Endothelial cell of umbilical vein (primary cell): ENCODE measurements at places on chromosomes 5 and 9.
A peak's percentile ranks its signal among the peaks of the same experiment; 100 is the strongest.

GRCh38 chr9:116873937-116874914 lies 187.1 kb downstream of the TRIM32 start:
- DNase-seq: no peak

DNA sequence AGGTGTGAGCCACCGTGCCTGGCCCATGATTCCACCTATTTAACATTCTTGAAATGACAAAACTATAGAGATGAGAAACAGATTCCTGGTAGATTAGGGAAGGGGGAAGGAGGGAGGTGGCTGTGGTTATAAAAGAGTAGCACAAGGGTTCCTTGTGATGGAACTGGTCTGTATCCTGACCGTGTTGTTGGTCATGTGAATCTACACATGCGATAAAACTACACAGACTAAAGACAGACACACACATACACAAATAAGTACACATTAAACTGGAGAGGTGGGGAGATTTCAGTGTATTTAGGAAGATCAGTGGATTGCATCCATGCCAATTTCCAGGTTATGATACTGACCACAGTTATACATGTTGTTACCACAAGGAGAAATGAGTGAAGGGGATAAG lies 60.9 kb downstream of the RNF130 start:
- no peak for DNase-seq

DNA sequence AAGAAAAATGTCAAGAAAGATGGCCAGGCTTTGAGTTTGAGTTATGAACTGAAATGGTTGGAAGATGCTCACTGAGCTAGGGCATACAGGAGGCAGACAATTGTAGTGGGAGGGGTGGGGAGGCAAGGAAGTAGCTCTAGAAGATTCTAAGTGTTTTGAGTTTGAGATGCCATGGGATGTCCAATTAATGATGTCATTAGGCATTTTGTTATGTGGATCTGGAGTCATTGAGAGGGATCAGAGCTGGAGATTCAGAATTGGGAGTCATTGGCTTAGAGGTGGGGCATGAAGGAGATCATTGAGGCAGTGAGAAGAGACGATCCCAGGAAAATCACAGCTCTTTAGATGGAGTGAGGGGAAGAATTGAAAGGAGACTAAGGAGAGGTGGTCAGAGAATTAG lies 111.5 kb upstream of the ZNF618 start:
- DNase-seq: no peak

DNA sequence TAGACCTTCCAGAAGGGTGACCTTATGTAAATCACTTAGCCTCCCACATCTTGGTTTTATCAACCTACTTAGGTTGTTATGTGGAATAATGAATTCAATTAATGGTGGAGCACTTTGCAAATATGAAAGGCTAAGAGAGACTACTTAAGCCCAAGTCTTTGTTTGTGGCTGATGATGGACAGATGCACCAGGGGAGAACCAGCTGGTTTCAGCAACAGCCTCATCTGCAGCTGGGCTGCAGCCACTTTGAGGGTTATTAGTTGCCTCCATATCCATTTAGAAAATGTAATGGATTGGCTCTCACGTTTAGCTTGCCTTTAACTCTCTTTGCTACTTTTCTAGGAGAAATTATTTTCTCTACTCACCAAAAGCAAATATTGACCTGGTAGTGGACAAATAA lies 146.6 kb downstream of the ESM1 start:
- DNase-seq: no peak

DNA sequence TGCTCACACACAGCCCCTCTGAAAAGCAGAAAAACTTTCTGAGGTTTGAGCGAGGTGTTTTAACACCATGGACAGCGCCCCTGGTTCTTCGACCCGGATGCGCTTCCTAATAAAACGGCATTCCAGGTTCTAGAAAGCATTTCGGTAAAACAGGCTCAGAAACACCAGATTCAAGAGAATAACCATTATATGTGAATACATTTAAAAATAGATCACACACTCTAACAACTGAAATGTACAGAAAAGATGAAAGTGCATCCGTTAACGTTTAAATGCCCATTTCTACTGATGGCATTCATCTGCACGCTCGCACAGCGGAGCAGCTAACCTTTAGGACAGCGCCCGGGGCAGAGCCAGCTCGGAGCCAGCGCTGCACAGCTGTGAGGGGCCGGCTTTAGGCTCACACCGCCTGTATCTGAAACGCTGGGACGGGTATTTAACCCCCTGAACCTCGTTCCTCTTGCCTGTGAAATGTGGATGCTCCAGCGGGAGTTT lies 26.3 kb upstream of the TENT4A start:
- DNase-seq: peak; percentile 67

DNA sequence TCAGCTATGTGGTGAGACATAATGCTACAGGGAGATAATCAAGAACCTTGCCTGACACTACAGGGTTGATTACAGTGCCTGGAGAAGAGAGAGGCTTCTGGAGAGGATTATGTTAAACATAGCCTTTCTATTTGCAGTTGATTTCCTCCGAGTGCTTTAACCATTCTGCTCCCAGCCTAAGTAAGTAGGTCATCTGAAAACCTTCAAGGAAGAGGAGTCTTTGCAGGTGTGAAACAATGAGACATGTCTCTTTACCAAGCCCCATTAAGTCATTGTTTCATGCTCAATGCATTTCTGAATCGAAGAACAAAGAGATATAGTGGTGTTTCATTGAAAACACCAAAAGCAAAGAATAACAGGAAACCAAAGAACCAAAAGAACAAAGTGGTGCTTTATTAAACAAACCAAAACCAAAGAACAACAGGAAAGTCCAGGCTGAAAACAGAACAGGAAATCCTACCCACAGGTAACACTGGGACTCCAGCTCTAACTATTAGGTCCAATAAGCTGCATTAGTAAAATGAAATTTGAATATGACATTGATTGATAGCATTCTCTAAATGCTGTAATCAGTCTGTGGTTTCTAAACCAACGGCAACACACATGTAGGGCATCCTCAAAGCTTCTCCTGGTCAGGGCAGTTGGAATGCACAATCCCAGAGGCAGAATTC lies 113.3 kb upstream of the SPATA31D4 start:
- peak; percentile 61 for DNase-seq

DNA sequence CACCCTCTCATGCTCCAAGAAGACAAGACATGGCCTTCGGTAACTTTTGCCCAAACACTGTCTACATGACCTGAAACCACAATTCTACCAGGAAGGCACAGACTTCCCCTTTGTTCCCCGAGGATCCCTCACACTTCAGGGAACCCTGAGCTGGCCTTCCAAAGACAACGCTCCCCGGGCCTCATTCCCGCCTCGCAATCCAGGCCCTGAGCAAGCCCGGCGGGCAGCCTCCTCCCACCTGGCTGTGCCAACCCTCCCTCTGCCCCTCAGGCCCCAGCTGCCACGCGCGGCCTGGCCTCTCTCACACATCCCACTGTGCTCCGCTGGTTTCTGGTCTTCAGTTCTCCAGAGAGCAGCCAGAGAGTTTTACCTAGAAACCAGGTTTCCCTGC lies 7.3 kb downstream of the QSOX2 start:
- DNase-seq: no peak

DNA sequence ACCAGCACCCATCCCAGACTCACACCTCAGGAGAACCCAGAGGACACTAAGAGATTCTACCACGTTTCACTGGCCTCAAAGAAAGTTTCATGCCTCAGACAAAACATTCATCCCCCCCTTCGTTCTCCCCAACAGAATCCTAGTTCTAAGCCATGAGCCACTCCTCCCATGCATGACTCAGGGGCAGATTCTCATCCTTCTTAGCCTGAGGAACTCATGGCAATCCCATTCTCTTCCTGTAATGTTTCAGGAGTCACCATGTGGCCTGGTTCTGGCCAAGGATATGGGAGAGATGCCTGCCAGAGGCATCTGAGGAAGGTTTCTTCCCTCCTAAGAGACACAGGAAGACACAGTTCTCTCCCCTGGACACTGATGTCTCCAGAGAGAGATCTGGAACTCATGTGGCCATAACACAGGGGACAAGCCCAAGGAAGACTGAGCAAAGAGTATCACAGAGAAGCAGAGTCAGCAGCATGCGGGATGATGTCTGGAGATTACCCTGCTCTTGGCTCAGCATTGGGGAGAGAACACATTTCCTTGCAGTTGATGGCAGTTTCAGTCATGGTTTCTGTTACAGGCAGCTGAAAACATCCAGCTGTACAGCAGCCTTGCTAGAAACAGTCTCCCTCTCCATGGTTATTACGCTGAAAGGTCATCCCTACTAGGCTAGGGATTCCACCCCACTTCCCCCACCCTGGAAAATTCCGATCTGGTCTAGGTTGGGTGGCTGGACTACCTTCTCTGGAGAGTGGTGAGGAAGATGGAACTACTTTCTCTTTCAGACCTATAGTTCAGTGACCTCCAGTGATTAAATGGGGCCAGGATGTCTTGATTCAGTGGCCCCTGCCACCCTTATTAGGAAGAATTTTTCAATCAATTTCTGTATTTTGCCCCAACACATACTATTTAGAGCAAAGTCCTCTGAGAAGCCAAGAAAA lies 115.4 kb downstream of the ZNF608 start:
- no peak for DNase-seq

GRCh38 chr5:96322217-96322616 lies 110.8 kb downstream of the PCSK1 start:
- no peak for DNase-seq
